Activated CD8-positive, alpha-beta memory T cell treated with anti-CD3 and anti-CD28 coated beads, Interleukin-2, amount 10 ng/mL, durations not matched to agents 7 days and 5 days (primary cell): ENCODE measurements at places on chromosomes 12 and 14. TPM values are rescaled to one million over a fixed set of nuclear protein-coding genes. Genes with fewer than 3 reads are reported as not detected.
A peak's percentile ranks its signal among the peaks of the same experiment; 100 is the strongest.

DNA sequence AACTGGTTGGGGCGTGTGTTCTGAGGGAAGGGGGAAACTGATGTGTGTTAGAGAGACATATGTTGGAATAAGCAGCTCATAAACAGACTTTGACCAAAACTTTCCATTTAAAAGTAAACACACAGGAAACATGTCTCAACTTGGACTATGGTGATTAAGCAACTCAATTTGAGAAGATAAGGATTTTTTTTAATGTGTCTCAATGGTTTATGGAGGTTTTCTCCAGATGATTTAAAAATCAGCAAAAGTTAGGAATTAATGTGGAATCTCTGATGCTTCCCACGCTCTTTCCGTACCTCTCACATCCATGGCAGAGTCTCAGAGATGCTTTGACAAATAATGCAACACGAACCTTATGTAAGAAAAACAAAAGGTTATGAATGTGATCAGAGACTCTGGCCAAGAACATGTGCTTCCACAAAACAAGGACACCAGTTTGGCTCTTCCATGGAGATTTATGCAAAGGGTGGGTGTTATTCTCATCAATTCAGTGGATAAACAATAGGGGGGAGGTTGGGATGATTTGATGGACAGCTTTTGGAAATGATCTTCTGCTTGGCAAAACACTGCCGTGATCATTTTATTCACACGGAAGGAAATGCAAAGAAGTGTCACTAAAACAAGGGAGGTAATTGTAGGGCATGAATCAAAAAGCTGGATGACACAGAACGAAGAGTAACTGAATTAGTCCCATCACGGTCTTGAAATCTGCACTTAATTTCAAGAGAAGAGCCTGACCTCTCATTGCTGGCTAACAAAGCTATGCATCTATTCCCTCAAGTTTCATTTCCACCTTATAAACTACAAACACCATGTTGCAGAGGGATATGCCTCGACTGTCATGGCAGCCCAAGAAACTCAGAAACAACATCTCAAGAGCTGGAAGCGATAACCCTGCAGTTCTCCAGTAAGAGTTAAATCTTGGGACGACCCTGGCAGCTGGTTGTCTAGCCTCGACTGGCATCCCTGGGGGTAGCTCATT lies 76.5 kb downstream of the FOXN3 start:
- no peak overlapping the region for H3K4me3 ChIP-seq
- H3K4me1 ChIP-seq: peaks cover 24% of the 10 kb centered on the region
- H3K27me3 ChIP-seq: no peaks in the 10 kb centered on the region

DNA sequence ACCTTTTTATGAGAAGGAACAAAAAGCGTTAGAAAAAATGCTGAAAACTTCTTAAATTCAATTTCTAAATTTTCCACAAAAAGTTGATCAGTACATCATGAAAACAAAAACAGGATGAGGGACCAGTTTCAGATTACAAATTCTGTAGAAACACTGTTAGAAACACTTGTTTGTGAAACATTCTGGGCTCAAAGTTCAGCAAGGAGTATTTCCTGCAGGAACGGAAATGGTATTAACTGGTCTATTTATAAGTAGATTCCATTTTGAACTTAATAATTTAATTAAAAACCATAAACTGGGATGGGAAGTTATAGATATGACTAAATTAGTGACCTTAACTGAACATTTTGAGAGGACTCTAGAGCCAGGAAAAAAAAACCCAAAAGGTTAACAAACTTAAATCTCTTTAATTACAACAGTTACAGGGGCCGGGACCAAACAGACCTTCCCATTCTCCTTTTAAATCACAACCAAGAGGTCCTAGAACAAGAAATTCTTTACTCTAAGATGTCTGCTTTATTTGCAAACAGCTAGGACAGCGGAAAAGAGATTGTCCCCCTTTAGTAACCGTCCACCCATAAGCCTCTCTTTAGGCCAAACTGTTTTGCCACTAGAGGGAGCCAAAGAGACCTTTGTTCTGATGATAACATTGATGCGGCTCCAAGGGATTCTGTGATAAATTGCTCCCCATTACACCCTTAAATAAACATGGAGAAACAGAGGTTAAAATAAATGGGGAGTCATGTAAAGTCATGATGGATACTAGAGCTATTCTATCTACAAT lies 69.0 kb upstream of the RERGL start:
- no peak overlapping the region for H3K27ac ChIP-seq
- peak; percentile 41 for DNase-seq
- peaks cover 4% of the 10 kb centered on the region for H3K36me3 ChIP-seq
- H3K27me3 ChIP-seq: peaks cover 4% of the 10 kb centered on the region
- H3K4me3 ChIP-seq: no peak overlapping the region

- no peaks in the 10 kb centered on the region for H3K36me3 ChIP-seq
- no peaks in the 10 kb centered on the region for H3K4me1 ChIP-seq
- H3K4me3 ChIP-seq: no peak overlapping the region
Observed at GRCh38 chr12:70785896-70786295, 134.6 kb downstream of the PTPRR start.

DNA sequence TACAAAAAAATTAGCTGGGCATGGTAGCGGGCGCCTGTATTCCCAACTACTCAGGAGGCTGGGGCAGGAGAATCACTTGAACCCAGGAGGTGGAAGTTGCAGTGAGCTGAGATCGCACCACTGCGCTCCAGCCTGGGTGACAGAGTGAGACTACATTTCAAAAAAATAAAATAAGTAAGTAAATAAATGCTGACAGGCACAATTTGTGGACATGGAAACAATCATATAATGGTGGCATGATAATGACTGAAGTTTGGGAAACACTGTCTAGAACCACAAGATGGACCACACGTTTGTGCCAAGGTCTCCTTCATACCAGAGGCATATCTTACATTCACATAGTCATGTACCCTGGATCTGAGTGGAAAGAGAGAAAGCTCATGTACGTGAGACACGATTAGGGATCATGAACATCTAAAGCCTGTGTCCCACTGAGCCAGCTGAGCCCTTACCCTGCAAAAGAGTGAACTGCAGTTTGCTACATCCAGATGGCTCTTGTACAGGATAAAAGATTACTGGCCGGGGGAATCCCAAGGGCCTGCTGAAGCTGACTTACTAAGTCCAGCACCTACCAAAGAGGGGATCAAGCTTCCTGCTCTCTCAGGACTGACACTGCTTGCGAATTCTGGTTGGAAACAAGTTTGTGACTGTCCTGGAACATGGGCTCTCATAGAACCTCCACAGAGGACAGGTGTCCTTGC lies 62.9 kb downstream of the TRAFD1 start:
- peaks cover 17% of the 10 kb centered on the region for H3K36me3 ChIP-seq
- no peak overlapping the region for H3K4me3 ChIP-seq
- DNase-seq: no peak
- no peaks in the 10 kb centered on the region for H3K27me3 ChIP-seq
- H3K27ac ChIP-seq: no peak overlapping the region
- H3K4me1 ChIP-seq: peaks cover 7% of the 10 kb centered on the region

DNA sequence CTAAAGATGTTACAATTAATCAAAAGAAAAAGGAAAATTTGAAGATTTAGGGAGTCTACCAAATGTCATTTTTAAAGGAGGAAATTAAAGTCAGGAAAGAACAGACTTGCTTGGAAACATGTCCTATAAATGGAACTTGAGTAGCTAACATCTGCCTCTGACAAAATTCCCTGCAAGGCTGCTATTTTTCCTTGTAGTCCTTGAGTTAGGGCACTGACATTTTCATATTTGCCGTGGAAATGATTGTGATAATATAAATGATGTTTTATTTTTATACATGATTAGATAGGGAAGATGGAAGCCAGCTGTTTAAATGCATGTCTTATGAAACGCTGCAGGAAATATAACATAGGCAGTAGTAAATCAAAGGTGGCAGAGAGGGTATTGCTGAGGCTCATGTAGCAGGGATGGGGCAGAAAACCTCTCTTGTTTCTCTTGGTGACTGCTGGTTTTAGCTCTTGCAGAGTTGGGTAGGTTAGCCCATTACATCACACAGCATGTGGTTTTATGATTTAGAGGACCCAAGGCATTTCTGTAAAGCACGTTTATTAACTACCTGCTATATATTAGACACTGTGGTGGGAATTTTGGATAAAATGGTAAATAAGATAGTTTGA lies 21.7 kb downstream of the NUBPL start:
- H3K4me3 ChIP-seq: no peak overlapping the region
- no peak overlapping the region for H3K27ac ChIP-seq
- no peaks in the 10 kb centered on the region for H3K27me3 ChIP-seq
- H3K36me3 ChIP-seq: peaks cover 3% of the 10 kb centered on the region
- DNase-seq: no peak

- no peak overlapping the region for H3K4me3 ChIP-seq
- H3K27ac ChIP-seq: no peak overlapping the region
- H3K27me3 ChIP-seq: no peaks in the 10 kb centered on the region
- H3K36me3 ChIP-seq: peaks cover 12% of the 10 kb centered on the region
- DNase-seq: no peak
- H3K4me1 ChIP-seq: no peaks in the 10 kb centered on the region
Observed at GRCh38 chr12:100225491-100225890, 24.9 kb downstream of the ACTR6 start.

- no peak overlapping the region for H3K4me3 ChIP-seq
- H3K27me3 ChIP-seq: no peaks in the 10 kb centered on the region
- H3K4me1 ChIP-seq: no peaks in the 10 kb centered on the region
- H3K27ac ChIP-seq: no peak overlapping the region
Observed at GRCh38 chr14:45940318-45940717, 687.3 kb upstream of the MIS18BP1 start.

DNA sequence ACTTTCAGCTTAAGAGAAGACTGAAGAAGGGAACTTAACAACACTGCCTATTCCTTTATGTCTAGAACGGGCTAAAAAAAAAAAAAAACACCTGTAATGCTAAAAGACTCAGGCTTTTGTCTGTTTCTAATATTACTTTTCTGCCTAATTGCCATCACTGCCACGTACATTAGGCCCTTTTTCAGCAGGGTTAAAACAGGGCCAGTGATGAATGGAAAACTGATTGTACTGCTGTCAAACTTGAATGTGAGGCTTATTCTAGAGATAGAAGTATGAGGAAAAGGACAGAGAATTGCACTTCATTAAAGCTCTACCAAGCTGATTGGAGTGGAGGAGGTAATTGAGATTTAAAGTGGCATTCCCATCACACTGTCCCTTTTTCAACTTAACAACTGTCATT lies 535.8 kb downstream of the PRKD1 start:
- H3K27ac ChIP-seq: no peak overlapping the region
- no peaks in the 10 kb centered on the region for H3K36me3 ChIP-seq

- peaks cover 34% of the 10 kb centered on the region for H3K36me3 ChIP-seq
- H3K27ac ChIP-seq: no peak overlapping the region
- peaks cover 47% of the 10 kb centered on the region for H3K4me1 ChIP-seq
- DNase-seq: no peak
- no peaks in the 10 kb centered on the region for H3K27me3 ChIP-seq
Observed at GRCh38 chr12:64616201-64616600, 5.9 kb downstream of the RASSF3 start.

GRCh38 chr12:2412305-2412643 lies 359.5 kb downstream of the CACNA1C start:
- DNase-seq: no peak
- no peaks in the 10 kb centered on the region for H3K36me3 ChIP-seq
- H3K4me1 ChIP-seq: no peaks in the 10 kb centered on the region

GRCh38 chr14:65412856-65413738 lies 567 bp downstream of the FUT8 start:
- peak overlapping the region; percentile 89 for H3K4me3 ChIP-seq
- DNase-seq: peak; percentile 78
- H3K27me3 ChIP-seq: no peaks in the 10 kb centered on the region

DNA sequence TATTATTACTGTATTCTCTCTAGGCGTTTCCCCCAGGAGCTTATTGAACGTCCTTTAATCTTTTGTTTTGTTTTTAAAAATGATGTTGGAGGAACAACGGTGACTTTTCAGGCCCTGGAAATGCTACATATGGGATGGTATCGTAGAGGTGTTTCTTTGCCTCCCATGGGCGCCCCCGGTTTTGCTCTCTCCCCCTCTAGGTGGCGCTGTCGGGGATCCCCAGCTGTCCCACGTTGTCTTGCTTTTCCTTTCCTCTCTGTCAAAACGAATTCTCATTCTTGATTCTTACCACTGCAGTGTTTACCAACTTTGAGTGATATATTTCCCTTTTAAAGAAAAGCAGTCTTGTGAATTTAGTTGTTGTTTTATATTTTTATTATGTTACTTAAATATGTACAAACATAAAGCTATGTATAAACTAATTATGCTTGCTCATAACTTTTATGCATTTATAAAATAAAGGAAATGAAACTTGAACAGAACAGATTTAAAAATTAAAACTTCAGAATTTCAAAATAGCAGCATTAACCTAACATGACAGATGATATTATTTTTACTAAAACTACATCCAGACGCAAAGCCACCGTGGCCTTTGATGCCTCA lies 171.9 kb downstream of the RGS6 start:
- H3K27me3 ChIP-seq: peaks cover 55% of the 10 kb centered on the region
- H3K36me3 ChIP-seq: no peaks in the 10 kb centered on the region
- no peaks in the 10 kb centered on the region for H3K4me1 ChIP-seq
- no peak overlapping the region for H3K4me3 ChIP-seq
- peak; percentile 53 for DNase-seq
- H3K27ac ChIP-seq: no peak overlapping the region

DNA sequence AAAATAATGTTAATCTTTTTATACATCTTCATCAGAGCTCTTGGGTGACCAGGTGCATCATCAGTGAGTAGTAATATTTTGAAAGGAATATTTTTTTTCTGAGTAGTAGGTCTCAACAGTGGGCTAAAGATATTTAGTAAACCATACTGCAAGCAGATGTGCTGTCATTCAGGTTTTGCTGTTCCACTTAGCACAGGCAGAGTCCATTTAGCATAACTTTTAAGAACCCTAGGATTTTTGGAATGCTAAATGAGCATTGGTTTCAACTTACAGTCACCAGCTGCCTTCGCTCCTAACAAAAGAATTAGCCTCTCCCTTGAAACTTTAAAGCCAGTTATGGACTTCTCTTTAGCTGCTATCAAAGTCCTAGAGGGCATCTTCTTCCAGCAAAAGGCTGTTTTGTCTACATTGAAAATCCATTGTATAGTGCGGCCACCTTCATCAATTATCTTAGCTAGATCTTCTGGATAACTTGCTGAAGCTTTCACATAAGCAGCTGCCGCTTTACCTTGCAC lies 24.6 kb downstream of the RIMKLB start:
- DNase-seq: no peak
- H3K27me3 ChIP-seq: no peaks in the 10 kb centered on the region
- no peaks in the 10 kb centered on the region for H3K4me1 ChIP-seq

GRCh38 chr14:44812672-44813071 lies 149.1 kb downstream of the KLHL28 start:
- H3K36me3 ChIP-seq: no peaks in the 10 kb centered on the region
- H3K27ac ChIP-seq: no peak overlapping the region
- H3K4me1 ChIP-seq: no peaks in the 10 kb centered on the region
- no peak for DNase-seq

GRCh38 chr14:60232185-60232584 lies 16.8 kb upstream of the PPM1A start:
- H3K27ac ChIP-seq: no peak overlapping the region
- peaks cover 10% of the 10 kb centered on the region for H3K27me3 ChIP-seq
- DNase-seq: no peak
- no peaks in the 10 kb centered on the region for H3K4me1 ChIP-seq
- no peak overlapping the region for H3K4me3 ChIP-seq

Gene CLEC4D
- not detected for total RNA-seq

Gene SLCO1C1
- total RNA-seq: not detected
